ENCODE measurements at places on chromosomes 7 and 10. TPM values are rescaled to one million over a fixed set of nuclear protein-coding genes. Genes with fewer than 3 reads are reported as not detected.

PTPRZ1 gene
- polyA plus RNA-seq, result 11.8 TPM

WDFY4 gene
- not detected for polyA plus RNA-seq

SEMA3E gene
- polyA plus RNA-seq, result 8.2 TPM

ZNF248 gene
- polyA plus RNA-seq, result not detected

PTF1A gene
- polyA plus RNA-seq, result not detected

HYCC1 gene
- 12.3 TPM for polyA plus RNA-seq

SYT15B gene
- not detected for polyA plus RNA-seq

SLIT1 gene
- 13.5 TPM for polyA plus RNA-seq

LDB3 gene
- polyA plus RNA-seq, result not detected

BMI1 gene
- polyA plus RNA-seq, result 86.8 TPM

Measured in neural cell (in vitro differentiated cells).